Stimulated activated CD8-positive, alpha-beta memory T cell treated with anti-CD3 and anti-CD28 coated beads, Interleukin-7, amount 100 ng/mL, for 1 hour (primary cell): ENCODE measurements at places on chromosomes 4 and X.

DNA sequence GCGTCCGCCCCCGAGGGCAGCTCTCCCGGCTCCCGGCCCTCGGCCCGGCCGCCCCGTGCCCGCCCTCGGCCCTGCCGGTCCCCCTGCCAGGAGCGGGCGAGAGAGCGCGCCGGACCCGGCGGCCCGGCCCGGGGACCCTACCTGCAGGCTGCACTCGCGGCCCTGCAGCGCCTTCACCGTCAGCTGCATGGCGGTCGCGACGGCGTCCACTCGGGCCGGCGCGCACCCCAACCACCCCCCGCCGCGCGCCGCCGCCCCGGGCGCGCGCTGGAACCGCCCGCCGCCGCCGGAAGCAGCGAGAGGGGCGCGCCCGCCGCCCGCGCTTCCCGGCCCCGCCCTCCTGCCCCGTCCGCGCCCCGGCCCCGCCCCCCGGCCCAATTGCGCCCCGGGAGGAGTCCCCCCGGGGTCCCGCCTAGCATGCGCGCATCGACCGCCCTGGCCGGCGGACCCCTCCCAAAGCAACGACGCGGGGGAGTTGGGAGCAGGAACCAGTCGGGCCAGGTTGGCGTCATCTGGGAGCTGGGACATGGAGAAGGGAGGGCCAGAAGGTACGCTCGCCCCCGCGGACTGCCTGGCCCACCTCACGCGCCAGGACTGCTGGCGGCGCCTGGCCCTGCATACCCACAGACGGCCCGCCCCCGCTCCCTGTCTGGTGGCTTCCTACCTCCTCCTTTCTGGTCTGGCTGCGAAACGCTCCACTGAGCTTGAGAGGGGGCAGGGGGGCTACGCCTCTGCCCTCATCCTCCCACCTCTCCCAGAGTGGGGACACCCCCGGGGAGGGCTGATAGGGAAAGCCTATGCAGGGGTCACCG lies at the start of gene UBL4A:
UBL4A (minus strand) TSS at position 220 of the 812 bp plus-strand sequence; CDS start at position 189, 31 bp downstream.
- no peak for DNase-seq

DNA sequence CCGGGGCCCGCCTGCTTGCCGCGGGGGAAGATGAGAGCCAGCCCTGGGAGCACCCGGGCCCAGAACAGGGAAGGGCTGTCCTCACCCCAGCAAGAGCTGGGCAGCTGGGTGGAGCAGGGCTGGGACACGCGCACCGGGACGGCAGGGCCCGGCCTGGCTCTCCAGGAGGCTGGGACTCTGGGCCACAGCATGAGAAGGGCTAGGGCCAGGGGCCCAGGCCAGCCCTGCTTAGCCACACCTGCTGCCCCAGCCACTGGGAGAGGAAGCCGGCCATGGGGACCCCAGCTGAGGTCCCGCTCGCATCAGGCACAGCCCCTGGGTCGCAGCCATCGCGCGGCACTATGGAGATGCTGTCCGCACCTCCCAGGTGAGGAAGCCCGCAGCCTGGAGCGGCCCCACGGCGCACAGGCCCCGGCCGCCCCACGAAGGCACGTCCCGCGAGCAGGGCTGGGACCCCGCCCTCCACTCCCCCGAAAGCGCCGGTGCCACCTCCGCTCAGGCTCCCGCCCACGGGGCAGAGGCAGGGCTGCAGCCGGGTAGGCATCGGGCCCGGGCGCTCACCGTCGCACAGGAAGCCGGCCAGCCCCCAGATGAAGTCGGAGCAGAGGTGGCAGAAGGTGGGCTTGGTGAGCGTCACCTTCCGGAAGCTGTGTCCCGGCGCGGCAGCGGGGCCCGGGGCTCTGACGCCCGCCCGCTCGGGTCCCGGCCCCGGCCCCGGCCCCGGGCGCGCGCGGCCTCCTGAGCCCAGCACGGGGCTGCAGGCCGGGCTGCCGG lies 531 bp downstream of the DGKQ start:
- DNase-seq = peak; percentile 34

- DNase-seq = no peak
These were observed 124.6 kb downstream of the DCHS2 start for GRCh38 chr4:154366956-154367355.

DNA sequence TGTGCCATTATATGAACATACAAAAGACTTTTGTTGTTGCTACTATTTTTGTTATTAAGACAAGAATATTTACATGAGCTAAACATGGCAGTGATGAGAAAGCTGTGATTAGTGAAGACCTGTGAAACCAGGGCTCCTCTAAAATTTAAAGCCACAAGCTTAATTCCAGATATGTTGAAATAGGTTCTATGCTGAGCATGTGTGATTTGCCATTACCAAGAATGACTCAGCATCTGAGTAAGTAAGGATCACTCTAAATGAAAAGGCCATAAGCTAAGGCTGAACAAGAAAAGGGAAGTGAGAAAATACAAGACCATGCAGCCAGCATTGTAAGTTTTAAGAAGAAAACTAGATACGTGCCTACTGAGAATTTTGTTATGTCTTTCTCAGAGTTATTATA lies 75.9 kb upstream of the CAMK2D start:
- DNase-seq = no peak

GRCh38 chr4:96154676-96155075 lies 314.8 kb downstream of the PDHA2 start:
- no peak for DNase-seq

DNA sequence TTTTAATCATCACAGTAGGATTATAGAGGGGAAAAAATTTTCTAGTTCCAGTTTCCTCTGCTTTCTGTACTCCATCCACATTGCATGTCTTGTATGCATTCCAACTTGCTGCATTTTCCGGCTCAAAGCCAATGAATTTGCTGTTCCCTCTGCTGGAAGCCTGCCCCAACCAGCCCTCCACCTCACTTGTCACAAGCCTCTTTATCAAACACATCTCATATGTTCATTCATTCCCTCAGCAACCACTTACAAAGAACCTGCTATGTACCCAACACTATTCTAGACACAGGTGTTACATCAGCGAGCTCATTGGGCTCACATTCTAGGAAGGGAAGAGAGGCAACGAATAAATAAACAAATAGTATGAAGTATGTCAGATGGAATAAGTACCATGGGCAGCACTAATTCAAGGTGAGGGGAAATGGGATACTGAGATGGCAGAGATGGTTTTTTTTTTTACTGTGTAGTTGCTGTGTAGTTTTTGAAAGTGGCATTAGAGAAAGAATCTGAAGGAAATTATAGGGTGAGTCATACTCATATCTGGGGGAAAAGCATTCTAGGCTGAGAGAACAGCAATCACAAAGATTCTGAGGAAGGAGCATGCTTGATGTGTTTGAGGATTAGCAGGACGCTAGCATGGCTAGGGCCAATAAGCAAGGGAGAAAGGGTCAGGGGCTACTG lies 332.5 kb downstream of the PDGFC start:
- no peak for DNase-seq

- DNase-seq = no peak
These were observed 32.8 kb downstream of the TSC22D3 start for GRCh38 chrX:107742700-107743191.

- no peak for DNase-seq
These were observed 48.8 kb upstream of the GALNT7 start for GRCh38 chr4:173119818-173120217.

DNA sequence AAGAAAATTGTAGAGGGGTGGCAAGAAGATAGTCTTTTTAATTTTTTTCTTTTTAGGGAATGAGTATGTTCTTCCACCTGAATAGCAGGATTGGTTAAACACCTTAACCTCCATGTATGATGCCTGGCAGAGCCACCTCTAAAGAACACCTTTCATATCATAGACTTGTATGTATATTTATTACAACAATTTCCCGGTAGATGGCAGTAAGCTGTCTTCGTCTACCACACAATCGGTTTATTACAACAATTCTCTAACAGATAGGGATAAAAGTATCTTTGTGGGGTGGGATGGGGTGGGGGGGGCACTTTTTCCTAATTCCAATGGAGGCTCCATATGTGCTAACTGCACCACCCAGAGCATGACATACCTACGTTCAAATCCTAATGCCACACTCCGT lies 255.5 kb downstream of the LDB2 start:
- DNase-seq = no peak

DNA sequence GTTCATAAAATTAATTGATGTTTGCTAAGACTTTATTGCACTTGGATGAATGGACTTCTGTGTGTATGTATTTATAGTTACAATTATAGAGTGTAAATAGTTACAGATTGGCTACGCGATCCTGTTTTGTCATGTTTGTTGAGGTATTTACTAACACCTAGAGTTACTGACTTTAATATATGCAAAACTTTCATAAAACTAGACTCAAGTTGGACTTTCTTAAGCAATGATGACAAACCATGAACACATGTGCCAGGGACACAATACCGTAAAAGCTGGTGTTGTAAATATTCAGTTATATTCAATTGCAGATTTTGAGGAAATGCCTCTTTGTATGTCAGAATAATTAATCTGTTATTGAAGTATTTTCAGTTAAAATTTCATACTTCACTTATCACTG lies 6.1 kb downstream of the GRIA2 start:
- DNase-seq = no peak

DNA sequence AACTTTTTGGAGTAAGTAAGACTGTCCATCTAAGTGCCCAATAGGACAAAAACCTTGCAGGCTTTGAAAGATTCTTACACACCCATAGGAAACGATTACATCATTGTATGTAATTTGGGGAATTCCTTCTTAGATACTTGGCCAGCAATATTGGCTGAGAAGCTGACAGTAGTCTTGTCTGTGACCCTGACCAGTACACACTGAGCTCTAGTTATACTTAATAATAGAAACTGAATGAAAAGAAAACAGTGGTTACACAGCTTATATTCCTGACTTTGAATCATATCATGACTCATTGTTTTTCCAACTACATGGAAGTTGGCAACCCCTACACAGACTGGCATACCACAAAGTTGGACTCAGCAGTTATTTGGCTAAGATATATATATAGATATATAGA lies 7.1 kb upstream of the TLR2 start:
- DNase-seq = no peak

DNA sequence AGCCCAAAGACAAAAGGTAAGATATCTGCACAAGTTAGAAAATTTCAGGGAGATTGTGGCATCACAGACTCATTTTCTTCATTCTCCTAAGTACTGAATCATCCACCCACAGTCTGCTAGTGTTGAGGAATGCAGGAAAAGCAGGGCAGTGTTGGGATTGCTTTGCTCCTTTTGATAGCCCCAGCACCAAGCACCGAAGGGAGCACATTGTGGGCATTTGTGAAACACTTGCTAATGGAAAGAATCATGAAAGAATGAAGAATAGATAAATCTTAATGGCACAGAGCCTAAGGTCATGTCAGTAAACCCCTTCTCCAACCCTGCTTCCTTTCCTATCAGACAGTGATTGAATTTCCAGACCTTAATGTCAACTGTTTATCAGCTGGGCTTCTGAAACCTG lies 103.1 kb upstream of the GPRIN3 start:
- DNase-seq = no peak

DNA sequence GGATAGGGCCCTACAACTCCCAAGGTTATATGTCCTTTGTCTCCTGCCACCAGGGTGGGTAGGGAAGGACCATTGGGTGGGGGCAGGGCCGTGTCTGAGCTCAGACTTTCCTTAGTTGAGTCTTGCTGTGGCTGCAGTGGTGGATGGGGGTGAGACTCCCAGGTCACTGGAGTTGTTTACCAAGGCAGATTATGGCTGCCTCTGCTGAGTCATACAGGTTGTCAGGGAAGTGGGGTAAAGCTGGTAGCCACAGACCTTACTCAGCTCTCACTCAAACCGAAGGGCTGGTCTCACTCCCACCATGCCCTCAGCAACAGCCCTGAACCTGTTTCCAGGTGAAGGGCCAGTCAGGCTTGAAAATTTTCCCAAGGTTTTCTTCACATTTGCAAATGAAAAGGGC lies 58.8 kb upstream of the FAAH2 start:
- DNase-seq = no peak

GRCh38 chr4:53863158-53863557 lies 201.2 kb downstream of the CHIC2 start:
- DNase-seq = no peak

- DNase-seq = no peak
These were observed 9.4 kb upstream of the RHOH start for GRCh38 chr4:40187386-40187906.

GRCh38 chr4:52266537-52267137 lies 215.5 kb downstream of the SPATA18 start:
- DNase-seq = no peak

- DNase-seq = no peak
These were observed 32.2 kb downstream of the ATG4A start for GRCh38 chrX:108123591-108124366.

DNA sequence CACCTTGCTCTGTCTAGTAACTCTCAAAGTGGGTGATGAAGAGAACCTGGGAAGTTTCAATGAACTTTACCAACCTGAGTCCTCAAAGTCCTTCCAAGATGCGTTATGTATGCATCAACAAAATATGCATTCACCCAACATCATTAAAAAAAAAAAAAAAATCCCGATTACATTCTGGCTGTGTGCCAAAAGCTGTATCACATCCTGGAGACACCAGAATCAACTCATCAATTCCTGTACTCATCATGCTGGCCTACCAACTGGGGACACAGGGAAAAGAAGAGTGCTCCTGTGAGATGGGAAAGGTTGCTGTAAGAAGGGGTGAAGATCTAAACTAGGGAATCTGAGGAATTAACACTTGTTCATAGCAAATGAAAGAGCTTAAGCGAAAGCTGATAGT lies 16.5 kb downstream of the UNC5C start:
- DNase-seq = no peak

DNA sequence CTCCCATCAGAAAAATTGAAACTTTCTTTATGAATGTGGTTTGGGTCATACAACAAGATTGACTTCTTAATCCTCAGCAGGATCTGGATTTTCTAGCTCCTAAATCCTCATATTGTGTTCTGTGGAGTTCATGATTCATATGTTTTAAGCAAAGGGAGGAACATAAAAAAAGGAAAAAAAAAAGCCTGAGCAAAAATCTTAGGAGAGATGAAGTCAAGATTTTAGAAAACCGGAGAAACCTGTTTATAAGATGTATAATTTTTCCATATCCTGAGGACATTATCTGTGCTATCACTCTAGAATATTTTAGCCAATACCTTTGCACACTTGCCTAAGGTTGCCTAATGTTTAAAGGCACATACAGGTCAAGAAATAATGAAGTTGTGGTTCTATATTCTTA lies 7.0 kb upstream of the EREG start:
- no peak for DNase-seq

GRCh38 chrX:13742397-13743176 lies 8.0 kb downstream of the OFD1 start:
- no peak for DNase-seq

GRCh38 chr4:4763822-4764557 lies 95.5 kb upstream of the MSX1 start:
- DNase-seq = no peak

DNA sequence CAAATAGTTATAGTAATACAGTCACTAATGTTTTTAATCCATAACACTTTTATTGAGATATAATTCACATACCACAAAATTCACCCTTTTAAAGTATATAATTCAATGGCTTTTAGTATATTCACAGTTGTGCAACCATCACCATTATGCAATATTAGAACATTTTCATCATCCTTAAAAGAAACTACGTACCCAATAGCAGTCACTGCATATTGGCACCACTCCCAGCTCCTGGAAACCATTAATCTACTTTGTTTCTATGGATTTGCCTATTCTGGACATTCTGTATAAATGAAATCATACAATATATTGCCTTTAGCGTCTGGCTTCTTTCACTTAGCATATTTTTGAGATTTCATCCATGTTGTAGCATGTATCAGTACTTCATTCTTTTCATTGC lies 99.3 kb downstream of the AMMECR1 start:
- DNase-seq = no peak

- no peak for DNase-seq
These were observed 90.3 kb downstream of the ATP11C start for GRCh38 chrX:139842326-139843185.
